Activated T-helper 17 cell treated with anti-CD3 and anti-CD28 coated beads, Interleukin-2, amount 50 U/mL, for 72 hours (primary cell): ENCODE measurements at places on chromosomes 12 and 14. TPM values are rescaled to one million over a fixed set of nuclear protein-coding genes. Genes with fewer than 3 reads are reported as not detected.

The APOF gene
- total RNA-seq: not detected

The CD163 gene
- not detected for total RNA-seq

The C1S gene
- 6.9 TPM for total RNA-seq

The INHBE gene
- not detected for total RNA-seq

The DERA gene
- 19.2 TPM for total RNA-seq

The LYZ gene
- not detected for total RNA-seq

The KRT7 gene
- total RNA-seq: 7.6 TPM

GRCh38 chr12:19547271-19547671, 108.0 kb downstream of the AEBP2 start:
- peaks cover 7% of the 10 kb centered on the region for H3K4me1 ChIP-seq
- H3K27ac ChIP-seq: no peak overlapping the region
- H3K4me3 ChIP-seq: no peak overlapping the region
- no peak for ATAC-seq

- ATAC-seq: no peak
- H3K27me3 ChIP-seq: no peaks in the 10 kb centered on the region
- H3K4me1 ChIP-seq: no peaks in the 10 kb centered on the region
- no peak overlapping the region for H3K4me3 ChIP-seq
- no peaks in the 10 kb centered on the region for H3K36me3 ChIP-seq
Observed at GRCh38 chr14:72565917-72566316, 328.0 kb downstream of the DPF3 start.

- H3K4me3 ChIP-seq: peak overlapping the region; percentile 84
- no peaks in the 10 kb centered on the region for H3K4me1 ChIP-seq
- no peaks in the 10 kb centered on the region for H3K27me3 ChIP-seq
- peak overlapping the region; percentile 68 for H3K27ac ChIP-seq
- ATAC-seq: peak; percentile 10
Observed at GRCh38 chr12:123270214-123271000, 1.2 kb downstream of the CDK2AP1 start.

DNA sequence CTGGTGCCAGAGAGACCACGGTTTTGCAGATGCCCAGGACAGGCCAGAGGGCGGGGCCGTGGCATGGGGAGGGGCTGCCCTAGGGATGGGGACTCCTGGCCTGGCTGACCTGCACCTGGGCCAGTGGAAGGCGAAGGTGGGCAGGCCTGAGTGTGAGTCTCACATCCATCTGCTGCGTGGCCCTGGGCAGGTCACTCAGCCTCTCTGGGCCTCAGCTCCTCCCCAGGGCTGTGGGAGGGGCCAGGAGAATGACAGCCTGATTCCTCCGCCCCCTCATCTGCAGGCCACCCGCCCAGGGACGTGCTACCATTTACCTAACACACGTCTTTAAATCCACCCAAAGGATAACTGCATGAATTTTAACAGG, 90.9 kb downstream of the GALNT9 start:
- H3K27me3 ChIP-seq: no peaks in the 10 kb centered on the region
- peaks cover 5% of the 10 kb centered on the region for H3K4me1 ChIP-seq
- ATAC-seq: peak; percentile 28
- no peak overlapping the region for H3K27ac ChIP-seq

- H3K27me3 ChIP-seq: no peaks in the 10 kb centered on the region
- no peaks in the 10 kb centered on the region for H3K36me3 ChIP-seq
- ATAC-seq: peak; percentile 14
- no peak overlapping the region for H3K4me3 ChIP-seq
- no peak overlapping the region for H3K27ac ChIP-seq
- H3K4me1 ChIP-seq: no peaks in the 10 kb centered on the region
Observed at GRCh38 chr12:74111688-74112360, 425.8 kb upstream of the ATXN7L3B start.

- H3K27me3 ChIP-seq: peaks cover 4% of the 10 kb centered on the region
- no peak overlapping the region for H3K27ac ChIP-seq
- H3K4me3 ChIP-seq: no peak overlapping the region
- no peaks in the 10 kb centered on the region for H3K36me3 ChIP-seq
Observed at GRCh38 chr14:92540472-92541048, 27.0 kb downstream of the RIN3 start.

GRCh38 chr12:107329569-107330324, 236.4 kb upstream of the CRY1 start:
- H3K36me3 ChIP-seq: peaks cover 8% of the 10 kb centered on the region
- ATAC-seq: peak; percentile 80
- peak overlapping the region; percentile 70 for H3K4me3 ChIP-seq
- no peaks in the 10 kb centered on the region for H3K27me3 ChIP-seq

DNA sequence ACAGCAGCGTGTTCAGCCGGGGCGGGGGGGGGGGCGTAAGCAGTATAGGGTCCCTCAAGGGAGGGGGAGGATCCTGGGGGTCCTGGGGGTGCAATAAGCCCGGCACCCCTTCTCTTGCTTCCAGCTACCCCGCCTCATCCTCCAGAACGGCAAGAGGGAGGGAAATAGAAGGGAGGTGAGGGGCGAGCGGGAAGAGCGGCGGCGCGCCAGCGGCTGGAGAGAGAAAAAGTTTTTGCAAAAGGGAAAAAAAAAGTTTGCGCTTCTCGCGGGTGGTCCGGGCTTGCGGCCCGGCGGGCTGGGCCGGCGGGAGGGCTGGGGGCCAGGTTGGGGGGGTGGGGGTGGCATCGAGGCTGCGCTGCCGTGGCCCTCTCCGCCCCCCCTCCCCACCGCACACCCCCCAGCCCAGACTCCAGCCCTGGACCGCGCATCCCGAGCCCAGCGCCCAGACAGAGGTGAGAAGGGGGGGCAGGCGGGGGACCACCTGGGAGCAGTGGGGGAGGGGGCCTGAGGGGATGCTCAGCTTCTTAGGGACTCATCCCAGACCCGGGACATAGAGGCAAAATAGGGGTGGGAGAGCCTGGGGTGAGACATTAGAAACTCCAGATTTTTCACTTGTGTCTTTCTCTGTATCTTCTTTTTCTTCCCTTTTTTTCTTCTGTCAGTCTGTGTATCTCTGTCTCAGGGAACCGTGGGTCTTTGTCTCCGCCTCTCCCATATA, at the start of gene GLI1:
GLI1 (plus strand) TSS at position 36 of the 718 bp plus-strand sequence. CDS start 3,907 bp downstream, outside the sequence.
- H3K36me3 ChIP-seq: no peaks in the 10 kb centered on the region
- ATAC-seq: peak; percentile 17
- peak within 1 kb of the TSS; percentile 97 for H3K27ac ChIP-seq
- H3K4me3 ChIP-seq: peak within 1 kb of the TSS; percentile 83
- peaks cover 12% of the 10 kb centered on the region for H3K27me3 ChIP-seq

DNA sequence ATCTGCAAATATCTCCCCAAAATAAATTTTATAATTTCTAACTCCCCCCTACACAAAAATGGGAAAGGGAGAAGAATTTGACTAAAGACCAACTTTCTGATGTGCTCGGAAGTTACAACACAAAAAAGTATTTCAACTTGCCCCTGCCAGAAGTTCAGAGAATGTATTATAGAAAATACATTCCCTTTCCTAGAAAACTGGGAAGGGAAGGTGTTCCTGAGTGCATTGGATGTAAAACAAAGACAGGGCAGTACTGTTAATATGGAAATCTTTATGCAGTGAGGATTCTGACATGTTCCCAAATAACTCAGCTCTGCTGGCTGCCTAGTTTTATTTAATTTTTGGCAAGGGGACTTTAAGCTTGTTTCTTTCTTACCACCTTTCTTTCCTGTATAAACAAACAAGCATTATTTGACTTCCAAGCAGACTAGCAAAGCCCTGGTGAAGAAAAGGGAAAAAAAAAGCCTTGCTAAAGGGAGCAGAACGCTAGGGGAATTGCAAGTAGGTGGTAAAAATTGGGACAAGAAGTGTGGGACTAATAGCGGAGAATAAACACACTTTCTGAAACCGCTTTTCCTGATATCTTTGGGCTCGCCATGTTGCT, 124.1 kb downstream of the STXBP6 start:
- no peak for ATAC-seq
- H3K4me1 ChIP-seq: no peaks in the 10 kb centered on the region
- no peak overlapping the region for H3K4me3 ChIP-seq
- no peaks in the 10 kb centered on the region for H3K36me3 ChIP-seq
- no peak overlapping the region for H3K27ac ChIP-seq
- H3K27me3 ChIP-seq: peaks cover 17% of the 10 kb centered on the region

- H3K4me3 ChIP-seq: no peak overlapping the region
- H3K36me3 ChIP-seq: no peaks in the 10 kb centered on the region
- H3K4me1 ChIP-seq: no peaks in the 10 kb centered on the region
- ATAC-seq: no peak
Observed at GRCh38 chr12:17206553-17206952, 600.6 kb upstream of the LMO3 start.

DNA sequence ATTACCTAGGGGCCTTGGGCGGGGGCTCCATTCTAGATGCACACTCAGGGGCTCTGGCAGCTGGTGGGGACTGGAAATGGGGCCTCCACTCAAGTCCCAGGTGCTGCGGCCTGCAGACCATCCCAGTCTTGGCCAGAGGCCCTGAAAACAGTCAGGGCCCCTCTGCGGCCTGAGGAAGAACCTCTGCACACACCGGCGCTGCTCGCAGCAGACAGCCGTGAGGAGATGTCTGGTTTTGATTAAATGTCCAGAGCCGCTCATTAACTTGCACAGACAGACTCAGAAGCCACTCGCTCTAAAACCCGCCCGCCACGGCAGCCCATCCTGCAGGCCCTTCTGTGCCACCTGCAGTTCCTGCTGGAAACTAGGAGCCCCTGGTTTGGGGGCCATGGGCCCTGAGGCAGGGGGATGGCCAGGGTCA, 36.4 kb upstream of the NCOR2 start:
- no peak for ATAC-seq
- no peak overlapping the region for H3K4me3 ChIP-seq
- H3K36me3 ChIP-seq: no peaks in the 10 kb centered on the region

DNA sequence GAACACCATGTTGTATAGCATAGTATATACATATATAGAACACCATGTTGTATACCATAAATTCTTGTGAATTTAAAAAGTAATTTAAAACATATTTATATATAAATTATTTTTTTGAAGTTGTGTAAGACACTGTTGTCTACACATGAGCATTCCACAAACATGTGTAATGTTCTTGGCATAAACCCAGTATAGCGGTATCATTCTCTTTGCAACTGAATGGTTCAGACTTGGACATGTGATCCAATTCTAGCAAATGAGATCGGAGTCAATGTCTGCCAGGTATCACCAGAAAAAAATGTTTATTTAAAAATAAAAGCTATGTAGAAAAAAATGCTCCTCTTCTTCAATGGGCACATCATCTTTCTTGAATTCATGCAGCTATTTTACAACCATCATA, 33.9 kb downstream of the CEP290 start:
- no peak overlapping the region for H3K4me3 ChIP-seq
- no peaks in the 10 kb centered on the region for H3K4me1 ChIP-seq

- H3K4me3 ChIP-seq: peak overlapping the region; percentile 93
- H3K36me3 ChIP-seq: peaks cover 57% of the 10 kb centered on the region
- peak overlapping the region; percentile 93 for H3K27ac ChIP-seq
- peaks cover 30% of the 10 kb centered on the region for H3K4me1 ChIP-seq
Observed at GRCh38 chr12:53380794-53381730, 1.1 kb downstream of the SP1 start.

DNA sequence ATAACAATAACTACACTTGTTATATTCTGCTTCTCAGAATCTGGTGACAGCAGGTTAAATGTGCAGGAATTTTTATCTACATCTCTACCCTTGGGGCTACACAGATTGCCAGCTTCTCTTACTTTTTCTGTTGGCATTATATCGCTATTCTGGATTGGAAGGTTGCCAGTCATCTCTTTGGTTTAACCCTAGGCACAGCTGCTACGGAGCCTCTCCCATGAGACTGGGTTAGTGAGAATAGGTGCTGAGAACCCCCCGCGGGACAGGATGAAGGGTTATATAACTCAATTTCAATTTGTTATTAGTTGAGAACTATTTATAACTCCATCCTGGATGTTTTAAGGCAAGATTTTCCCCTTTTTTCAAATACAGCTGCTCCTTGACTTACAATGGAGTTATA, 73.1 kb downstream of the ACADS start:
- H3K36me3 ChIP-seq: peaks cover 35% of the 10 kb centered on the region
- H3K27ac ChIP-seq: peak overlapping the region; percentile 93
- no peak for ATAC-seq
- H3K4me3 ChIP-seq: peak overlapping the region; percentile 66
- no peaks in the 10 kb centered on the region for H3K27me3 ChIP-seq
- H3K4me1 ChIP-seq: peaks cover 34% of the 10 kb centered on the region

DNA sequence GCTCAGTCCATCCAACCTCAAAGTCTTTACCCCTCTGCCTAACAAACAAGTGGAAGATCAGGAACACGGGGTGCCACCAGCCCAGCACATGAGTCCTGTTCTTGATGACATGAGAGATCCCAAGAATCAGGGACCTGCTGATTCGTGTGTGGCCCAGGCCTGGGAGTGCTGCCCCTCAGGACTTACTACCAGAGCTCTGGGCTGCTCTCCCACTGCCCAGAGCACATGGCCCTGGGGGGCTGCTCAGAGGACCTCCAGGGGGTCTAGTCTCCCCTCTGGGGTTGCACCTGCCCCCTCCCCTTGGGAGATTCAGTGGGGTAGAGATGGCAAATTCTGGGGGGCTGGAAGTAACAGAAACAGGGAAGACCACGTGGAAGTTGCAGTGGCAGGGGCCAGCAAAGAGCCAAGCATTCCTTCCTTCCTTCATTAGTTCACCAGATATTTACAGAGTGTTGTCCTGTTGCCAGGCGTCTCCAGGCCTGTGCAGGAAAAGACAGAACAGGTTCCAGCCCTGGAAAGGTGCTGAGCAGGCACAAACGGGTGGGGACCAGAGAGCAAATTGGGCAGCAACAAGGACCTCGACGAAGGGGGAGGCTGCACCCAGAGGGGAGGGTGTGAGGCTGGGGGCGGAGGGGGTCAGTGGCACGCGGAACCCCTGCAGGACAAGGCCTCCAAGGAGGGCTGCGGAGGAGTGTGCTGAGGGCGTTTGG, 45.1 kb upstream of the MEG3 start:
- H3K36me3 ChIP-seq: no peaks in the 10 kb centered on the region
- peaks cover 4% of the 10 kb centered on the region for H3K27me3 ChIP-seq
- H3K4me3 ChIP-seq: no peak overlapping the region

- peaks cover 24% of the 10 kb centered on the region for H3K36me3 ChIP-seq
- H3K27ac ChIP-seq: no peak overlapping the region
- H3K4me3 ChIP-seq: no peak overlapping the region
- H3K27me3 ChIP-seq: no peaks in the 10 kb centered on the region
- H3K4me1 ChIP-seq: peaks cover 26% of the 10 kb centered on the region
- ATAC-seq: no peak
Observed at GRCh38 chr12:89432396-89432795, 80.1 kb upstream of the DUSP6 start.

DNA sequence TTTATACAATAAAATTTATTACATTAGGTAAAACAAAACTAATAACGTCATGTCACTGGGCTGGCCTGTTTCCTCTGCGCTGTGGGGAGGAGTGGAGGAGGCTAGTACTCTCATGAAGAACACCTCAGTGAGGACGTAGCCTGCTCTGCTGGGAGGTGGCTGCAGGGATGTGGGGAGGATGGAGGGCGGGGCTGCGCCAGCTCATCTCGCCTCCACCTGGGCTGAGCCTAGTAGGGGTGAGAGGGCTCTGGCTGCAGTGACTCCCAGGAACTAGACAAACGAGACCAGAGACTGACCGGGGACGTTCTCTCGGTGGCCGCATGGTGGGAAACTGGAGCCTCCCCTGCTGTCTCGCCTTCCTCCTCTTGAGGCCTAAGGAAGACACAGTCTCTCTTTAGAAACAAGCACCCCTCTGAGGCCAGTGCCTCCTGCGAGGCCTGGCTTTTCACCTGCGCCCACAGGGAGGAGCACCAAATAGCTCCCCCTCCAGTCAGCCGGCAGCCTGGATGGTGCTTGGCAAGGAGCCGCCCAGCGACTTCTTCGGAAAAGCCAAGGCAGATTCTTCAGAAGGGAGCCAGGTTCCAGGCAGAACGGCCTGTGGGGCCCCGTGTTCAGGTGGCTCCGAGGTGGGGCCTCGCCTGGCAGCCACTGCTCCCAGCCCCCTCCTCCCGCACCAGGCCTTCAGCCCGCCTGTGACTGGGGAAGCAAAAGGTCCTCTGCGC, 62.4 kb downstream of the PLEKHG3 start:
- H3K36me3 ChIP-seq: no peaks in the 10 kb centered on the region
- no peak overlapping the region for H3K4me3 ChIP-seq
- H3K27me3 ChIP-seq: no peaks in the 10 kb centered on the region
- no peak for ATAC-seq
